ENCODE measurements at places on chromosomes 5 and 9.

- DNase-seq = no peak
Observed at GRCh38 chr9:133269537-133270362, 5.3 kb downstream of the ABO start.

GRCh38 chr5:76111477-76112174 is 28.4 kb downstream of the SV2C start:
- no peak for DNase-seq

DNA sequence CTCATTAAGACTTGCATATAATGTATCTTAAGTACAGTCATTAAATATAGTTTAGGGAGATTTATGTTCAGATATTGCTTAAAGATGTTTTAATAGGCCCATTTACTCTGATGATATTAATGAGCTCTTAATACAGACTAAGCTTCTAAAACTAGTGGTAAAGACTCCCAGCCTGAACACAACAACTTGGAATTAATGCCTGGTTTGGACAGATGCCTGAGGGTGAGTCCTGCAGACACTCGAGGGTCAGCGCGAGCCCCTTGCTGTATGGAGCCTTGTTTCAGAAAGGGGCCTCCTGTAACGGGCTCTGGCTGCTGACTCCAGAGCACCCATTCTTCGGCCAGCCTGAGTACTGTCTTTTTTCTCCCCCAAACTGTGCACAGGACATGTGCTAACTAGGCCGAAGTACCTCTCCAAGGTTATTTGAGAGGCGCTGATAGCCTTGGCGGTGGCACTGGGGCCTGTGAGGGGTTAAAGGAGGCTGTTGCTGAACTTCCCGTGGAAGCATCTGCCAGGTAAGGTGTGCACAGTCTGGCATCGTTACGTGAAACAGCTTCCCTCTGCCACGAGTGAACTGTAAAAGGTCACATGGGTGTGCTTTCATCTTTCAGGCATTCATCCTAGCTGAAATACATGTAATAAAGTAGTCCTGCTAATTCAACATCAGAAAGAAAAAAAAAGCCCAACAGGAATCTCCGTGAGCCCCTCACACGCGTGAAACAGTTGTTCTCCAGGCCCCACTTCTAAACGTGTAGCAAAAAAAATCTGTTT is 113.4 kb downstream of the MVB12B start:
- no peak for DNase-seq

GRCh38 chr5:132819468-132819867 is 6.4 kb downstream of the SOWAHA start:
- no peak for DNase-seq

GRCh38 chr5:168974082-168974481 is 326.9 kb downstream of the SLIT3 start:
- DNase-seq = no peak

GRCh38 chr9:121561385-121562222 is 62.0 kb upstream of the GGTA1 start:
- DNase-seq = no peak

DNA sequence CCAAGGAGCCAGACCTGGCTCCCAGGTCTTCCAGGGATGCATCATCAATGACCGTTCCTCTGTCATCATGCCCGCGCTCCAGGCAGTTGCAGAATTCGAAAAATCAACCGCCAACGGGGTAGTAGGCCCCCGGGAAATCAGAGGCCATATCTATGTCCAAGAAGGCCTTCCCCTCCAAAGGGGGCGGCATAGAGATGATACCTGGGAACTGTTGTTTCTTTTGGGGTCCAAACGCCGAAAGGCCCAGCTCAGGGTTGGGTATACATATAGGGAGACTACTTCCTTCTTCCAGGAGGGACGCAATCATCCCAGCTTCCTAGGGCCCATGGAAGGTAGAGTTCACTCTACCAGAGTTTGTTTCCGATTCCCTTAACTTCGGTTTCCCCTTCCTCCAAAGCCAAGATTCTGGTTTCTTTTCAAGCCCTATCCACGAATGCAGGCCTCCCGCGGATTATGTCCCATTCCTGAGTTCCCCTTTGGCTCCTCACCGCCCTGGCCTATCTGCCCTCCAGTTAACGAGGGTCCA is 754 bp downstream of the DCAF12 start:
- DNase-seq = no peak

DNA sequence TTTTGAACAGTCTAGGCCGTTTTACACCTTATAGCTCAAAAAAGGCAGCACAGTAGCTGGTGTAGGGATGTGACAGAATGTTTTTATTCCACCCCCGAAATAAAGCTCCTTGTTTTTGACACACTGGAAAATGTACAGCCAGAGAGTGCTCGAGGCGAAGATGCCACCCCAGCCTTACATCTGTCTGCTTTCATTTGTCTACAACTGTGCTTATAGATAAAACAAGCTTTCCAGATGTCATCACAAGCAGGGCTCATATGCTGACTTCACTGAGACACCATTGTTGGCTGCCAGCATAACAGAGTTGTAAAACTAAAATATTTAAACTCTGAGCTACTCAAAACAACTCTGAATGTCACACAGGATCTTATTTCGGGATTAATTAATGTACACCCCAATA is 386.3 kb downstream of the BNC2 start:
- no peak for DNase-seq
